ENCODE measurements at places on chromosomes 7 and 10.

DNA sequence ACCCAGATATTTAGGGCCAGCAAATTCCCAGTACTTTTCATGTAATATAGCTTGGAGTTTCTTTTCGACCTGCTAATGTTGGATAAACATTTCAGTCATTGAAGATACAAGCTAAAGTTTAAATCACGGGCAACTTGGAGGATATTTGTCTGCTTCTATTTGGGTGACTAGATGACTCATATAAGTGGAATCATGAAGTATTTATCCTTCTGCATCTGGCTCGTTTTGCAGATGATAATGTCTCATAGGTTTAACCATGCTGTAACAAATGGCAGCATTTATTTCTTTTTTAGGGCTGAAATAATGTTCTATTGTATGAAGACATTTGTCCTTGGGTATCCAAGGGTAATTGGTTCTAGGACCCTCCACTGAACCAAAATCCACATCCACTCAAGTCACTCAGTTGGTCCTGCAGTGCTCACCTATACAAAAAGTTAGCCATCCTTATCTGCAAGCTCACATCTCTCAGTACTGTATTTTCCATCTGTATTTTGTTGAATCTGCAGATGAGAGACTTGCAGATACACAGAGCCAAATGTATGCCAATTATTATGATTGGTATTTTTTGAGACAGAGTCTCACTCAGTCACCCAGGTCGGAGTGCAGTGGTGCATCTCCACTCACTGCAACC lies 187.2 kb upstream of the CSTF2T start:
- no peak for DNase-seq

- DNase-seq, result no peak
Observed at GRCh38 chr10:70605161-70605560, 2.6 kb upstream of the PRF1 start.

DNA sequence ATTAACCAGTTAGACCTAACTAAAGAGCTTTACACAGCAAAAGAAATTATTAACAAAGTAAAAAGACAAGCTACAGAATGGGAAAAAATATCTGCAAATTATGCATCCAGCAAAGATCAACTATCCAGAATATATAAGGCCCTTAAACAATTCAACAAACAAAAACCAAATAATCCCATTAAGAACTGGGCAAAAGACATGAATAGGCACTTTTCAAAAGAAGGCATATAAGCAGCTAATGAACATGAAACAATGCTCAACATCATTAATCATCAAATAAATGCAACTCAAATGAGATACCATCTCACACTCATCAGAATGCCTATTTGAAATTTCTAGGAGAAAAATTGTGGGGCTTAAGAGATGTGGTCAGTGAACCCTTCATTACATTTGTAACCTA lies 15.0 kb upstream of the DMTF1 start:
- DNase-seq, result no peak

GRCh38 chr10:111265341-111265740 lies 188.5 kb downstream of the ADRA2A start:
- no peak for DNase-seq

DNA sequence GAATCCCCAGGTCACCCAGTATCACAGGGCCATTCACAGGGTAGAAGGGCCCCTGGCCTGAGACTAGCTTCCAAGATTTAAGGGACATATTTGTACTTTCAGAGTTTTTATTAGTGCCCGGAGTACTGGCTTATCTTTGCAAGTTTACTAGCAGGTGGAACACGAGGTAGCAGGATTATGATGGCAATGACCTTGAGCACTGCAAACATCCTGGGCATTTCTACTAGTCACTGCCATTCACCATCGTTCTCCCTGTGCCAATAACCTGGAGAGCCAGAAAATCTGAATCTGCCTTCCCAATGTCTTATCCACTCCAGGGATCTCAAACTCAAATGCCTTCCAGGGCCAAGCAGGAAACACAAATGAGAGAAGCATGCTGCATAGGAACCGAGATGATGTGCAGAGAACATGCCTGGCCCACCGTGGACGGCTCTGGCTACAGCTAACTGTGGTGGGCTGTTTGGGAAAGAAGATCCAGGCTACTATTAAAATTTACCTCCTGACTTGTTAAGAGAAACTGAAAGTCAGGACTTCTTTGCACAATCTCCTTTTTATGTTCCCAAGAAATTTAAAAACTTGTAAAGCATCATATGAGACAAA lies 16.7 kb downstream of the FAM53B start:
- DNase-seq, result no peak

DNA sequence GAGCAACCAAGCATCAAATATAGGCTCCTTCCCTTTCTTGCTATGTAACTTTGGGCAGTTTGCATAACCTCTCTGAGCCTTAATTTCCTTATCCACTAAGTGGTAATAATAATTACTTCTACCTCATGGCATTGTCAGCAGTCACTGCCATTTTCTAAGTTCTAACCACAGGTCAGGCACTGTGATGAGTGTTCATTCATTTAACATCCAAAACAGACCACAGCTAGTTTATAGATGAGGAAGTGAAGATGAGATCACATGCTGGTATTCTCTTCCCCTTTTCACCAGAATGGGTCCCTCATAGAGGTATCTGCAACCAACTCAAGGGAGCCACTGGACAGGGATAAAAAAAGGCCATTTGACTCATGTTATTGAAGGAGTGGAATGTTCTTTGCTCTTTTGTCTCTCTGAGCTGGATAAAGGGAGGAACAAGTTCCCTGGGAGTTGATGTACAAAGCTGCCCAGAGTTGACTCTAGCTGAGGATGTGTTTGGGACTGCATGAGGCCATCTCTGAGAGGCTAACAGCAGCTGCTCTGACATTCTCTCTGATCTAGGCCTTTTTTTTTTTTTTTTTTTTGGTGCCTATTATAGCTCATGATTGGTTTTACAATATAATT lies 65.0 kb downstream of the DNAJC12 start:
- DNase-seq, result no peak

- no peak for DNase-seq
Observed at GRCh38 chr10:63751836-63752235, 230.6 kb downstream of the REEP3 start.

GRCh38 chr7:26574476-26574875 lies 282.8 kb downstream of the SNX10 start:
- DNase-seq, result peak; percentile 29

GRCh38 chr10:23281044-23281433 lies 63.6 kb downstream of the C10orf67 start:
- no peak for DNase-seq

DNA sequence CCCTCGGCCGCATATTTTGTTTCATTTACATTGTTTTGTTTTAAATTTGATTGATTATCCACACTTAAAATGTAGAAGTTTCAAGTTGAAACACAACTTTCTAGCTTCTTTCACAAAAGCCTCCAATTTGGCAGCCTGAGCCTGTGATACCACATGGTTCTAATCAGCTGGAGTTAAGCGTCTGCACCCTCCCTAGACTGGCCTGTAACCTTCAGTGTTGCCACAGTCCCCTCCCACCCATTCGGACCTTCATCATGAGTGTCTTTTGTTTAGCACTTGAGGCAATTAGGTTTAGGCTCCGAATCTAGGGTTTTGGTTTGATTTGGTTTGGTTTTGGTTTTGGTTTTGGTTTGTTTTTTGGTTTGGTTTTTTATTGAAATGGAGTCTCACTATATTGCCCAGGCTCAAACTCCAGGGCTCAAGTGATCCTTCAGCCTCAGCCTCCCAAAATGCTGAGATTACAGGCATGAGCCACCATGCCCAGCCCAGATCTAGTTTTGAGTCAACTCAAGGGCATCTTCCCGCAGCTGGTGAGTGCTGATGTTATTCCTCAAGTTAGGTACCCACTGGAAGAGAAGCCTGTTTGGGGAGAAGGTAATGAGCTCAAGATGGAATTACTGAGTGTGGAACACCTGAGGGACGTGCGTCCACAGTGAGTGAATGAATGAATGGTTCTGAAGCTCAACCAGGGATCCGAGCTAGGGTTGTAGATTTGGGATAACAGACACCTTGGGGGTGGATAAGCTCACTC lies 201.4 kb downstream of the HECW1 start:
- DNase-seq, result no peak

DNA sequence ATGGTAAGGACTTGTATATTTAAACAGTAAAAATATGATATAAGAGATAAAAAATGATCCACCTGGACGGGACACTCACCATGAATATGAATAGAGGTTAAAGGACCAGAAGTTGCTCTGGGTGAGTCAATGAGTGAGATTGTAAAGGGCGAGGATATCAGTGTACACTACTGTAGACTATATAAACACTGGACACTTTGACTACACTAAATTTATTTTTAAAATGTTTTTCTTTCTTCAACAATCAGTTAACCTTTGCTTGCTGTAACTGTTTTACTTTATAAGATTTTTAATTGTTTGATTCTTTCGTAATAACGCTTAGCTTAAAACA lies 202.8 kb downstream of the VTI1A start:
- DNase-seq, result no peak

DNA sequence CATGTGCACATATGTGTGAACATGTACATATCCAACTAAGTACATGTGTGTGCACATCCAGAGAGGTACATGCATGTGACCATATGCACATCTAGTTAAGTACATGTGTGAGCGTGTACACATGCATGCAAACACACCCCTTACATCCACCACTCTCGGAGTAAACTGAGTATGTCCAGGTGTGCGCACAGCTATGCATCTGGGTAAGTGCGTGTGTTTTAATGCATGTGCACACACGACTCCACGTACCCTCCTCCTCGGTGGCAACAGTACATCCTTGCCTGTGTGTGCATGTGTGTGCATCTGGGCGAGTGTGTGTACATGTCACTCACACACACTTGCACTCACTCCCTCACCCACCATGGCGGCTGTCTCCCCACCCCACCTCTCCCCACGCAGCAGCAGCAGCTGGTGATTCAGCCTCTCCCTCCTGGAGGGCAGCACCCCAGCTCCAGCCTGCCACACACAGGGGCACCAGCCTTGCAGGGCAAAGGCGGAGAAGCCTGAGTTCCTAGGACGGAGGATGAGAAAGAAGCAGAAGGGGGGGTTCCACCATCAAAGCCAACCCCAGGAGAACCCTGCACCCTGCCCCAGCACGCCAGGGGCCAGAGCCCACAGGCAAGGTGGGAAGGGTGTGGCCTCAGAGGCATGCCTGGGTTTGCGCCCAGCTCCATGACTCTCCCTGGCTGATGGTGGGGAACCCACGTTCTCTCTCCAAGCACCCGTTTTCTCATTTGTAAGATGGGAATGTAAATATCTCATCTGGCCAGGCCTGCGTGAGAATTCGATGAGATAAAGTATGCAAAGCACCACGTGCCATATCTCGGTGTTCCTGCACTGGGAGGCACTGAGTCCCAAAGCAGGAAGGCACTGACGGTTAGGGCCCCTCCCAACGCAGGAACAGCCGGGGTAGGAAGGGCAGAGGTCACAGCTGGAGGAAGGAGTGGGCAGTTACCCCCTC lies 27.7 kb upstream of the DNAAF5 start:
- no peak for DNase-seq

- DNase-seq, result no peak
Observed at GRCh38 chr10:17768957-17769356, 17.0 kb downstream of the TMEM236 start.

- DNase-seq, result no peak
Observed at GRCh38 chr7:123763191-123763661, 14.4 kb upstream of the WASL start.

DNA sequence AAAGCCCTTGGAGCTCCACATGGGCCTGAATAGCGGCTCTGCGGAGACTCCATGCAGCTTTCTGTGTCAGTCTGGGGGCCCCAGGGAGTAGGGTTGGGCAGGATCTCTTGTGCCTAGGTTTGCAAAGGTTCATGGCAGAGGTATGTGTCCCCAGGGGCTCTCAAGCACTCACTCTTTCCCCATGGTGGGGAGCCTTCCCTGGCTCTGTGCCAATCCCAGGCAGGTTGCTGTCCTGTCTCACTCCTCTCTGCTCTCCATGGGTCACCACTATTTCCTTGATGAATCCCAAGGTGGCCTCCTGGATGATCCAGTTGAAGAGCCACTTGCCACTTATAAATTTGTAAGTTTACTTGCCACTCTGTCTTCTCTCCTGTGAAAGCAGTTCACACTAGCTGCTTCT lies 238.4 kb downstream of the CCDC7 start:
- no peak for DNase-seq

DNA sequence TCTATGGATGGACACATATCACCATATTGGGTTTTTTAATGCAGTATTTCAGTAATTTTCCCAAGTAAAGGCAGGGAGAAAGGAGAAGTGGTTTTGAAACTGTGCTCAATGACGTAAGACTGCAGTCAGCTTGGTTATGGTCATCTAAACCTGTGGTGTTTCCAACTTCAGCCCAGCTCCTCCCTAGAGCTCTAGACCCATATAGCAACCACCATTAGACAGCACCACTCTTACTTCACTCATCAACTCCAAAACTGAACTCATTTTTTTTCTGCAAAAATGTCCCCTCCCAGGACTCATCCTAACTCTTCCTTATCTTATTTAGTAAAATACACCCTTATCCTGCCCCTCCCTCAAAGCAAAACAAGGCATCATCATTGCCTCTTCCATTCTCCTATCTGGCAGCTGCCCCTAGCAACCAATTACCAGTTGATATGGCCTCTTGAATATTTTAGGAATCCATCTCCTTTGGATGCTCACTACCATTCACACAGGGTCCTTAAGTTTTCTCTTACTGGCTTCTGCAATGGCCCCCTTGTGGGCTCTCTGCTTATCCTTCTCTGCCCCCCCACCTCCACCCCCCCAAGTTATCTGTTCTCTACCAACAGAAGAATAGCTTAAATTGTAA lies 1.5 kb upstream of the RALA start:
- peak; percentile 65 for DNase-seq

GRCh38 chr10:118246332-118247295 lies 95.5 kb downstream of the FAM204A start:
- no peak for DNase-seq

DNA sequence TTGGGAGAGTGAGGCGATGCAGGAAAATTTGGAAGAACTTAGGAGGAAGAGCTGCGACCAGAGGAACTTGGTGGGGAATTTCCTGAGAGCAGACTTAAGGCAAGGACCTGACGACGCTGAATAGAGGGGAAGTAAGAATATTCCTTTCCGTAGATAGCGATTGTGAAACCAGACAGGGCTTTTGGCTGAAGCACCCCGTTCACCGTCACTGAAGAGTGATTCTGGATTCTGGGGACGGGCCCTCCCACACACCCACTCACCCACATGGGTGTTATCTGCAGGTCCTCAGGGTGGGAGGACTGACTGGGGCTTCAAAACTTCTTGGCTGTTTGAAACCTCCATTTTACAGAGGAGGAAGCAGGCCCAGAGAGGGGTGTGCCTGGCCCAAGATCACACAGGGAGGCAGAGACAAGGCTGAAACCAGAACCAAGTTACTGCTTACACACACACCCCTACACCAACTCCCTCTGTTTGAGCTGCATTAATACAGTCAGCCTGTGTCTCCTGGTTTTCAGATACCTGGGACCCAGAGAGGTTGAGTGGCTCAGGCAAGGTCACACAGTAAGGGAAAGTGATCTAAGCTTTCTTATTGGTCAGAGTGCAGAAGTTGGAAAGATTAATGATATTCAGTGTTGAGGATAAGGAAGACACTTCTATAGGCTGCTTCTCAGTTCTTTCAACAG lies 37.2 kb upstream of the CDH23 start:
- no peak for DNase-seq

- DNase-seq, result no peak
Observed at GRCh38 chr10:88465765-88466164, 117.4 kb downstream of the RNLS start.

- DNase-seq, result no peak
Observed at GRCh38 chr10:114272696-114273095, 33.6 kb downstream of the VWA2 start.

- DNase-seq, result no peak
Observed at GRCh38 chr7:42059275-42059674, 177.7 kb downstream of the GLI3 start.

Data from SK-MEL-5 (cell line).